Activated CD4-positive, alpha-beta T cell treated with anti-CD3 and anti-CD28 coated beads, Interleukin-2, amount 50 U/mL, for 1 hour (primary cell): ENCODE measurements at places on chromosomes 4 and X.
A peak's percentile ranks its signal among the peaks of the same experiment; 100 is the strongest.

DNA sequence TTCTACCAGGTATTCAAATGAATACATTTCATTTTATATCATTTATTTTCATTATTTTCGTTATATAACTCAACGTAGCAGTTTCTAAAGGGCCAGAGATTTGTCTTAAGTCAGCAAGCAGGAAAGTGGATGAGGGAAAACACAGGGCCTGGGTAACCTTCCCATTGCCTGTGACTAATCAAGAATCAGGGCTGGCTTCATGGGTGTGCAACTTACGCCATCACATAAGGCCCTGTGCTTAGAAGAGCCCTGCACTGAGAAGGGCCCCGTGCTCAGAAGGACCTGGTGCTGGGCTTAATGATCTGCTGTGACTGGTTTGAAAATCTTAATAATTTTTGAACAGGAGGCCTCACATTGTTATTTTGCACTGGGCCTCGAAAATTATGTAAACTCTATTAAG, 65.4 kb upstream of the FAM9C start:
- no peak for DNase-seq

DNA sequence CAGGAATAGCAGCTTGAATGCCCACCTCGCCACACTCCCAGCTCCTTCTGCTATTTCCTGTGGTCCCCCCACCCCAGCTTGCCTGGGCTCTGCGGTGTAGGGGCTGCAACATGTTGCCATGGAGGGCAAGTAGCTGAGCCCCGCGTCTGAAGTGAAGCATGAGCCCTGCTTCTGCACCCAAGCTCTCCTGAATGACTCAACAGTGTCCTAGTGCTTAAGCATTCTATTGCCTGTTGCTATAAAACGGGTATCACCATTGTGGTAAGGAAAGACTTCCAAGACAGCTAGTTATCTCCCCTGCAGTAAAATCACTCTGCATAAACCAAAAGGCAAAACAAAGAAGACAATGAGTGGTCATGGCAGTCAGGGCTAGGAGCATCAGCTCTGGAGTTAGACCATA, 31.4 kb upstream of the SPATA4 start:
- no peak for DNase-seq

- no peak for DNase-seq
Measured at GRCh38 chr4:34182306-34182705, 2062.0 kb downstream of the ARAP2 start.

DNA sequence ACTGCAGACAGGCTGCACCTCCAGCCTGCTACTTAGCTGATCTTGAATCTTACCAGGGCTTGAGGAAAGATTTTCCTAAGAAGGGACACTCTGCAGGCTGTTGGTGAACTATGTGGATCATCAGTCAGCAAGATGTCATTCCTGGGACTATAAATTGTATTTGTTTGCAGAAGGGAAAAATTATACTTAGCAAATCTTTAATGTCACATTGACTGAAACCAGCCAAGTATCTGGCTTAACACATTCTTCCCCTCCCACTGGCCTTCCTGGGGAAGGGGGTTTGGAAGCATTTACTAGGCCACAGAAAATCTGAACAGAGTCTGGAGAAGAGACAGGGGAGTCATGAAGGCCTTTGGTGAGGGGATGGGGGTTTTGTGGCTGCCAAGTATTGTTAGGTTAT, 156.7 kb upstream of the EOLA2 start:
- no peak for DNase-seq

DNA sequence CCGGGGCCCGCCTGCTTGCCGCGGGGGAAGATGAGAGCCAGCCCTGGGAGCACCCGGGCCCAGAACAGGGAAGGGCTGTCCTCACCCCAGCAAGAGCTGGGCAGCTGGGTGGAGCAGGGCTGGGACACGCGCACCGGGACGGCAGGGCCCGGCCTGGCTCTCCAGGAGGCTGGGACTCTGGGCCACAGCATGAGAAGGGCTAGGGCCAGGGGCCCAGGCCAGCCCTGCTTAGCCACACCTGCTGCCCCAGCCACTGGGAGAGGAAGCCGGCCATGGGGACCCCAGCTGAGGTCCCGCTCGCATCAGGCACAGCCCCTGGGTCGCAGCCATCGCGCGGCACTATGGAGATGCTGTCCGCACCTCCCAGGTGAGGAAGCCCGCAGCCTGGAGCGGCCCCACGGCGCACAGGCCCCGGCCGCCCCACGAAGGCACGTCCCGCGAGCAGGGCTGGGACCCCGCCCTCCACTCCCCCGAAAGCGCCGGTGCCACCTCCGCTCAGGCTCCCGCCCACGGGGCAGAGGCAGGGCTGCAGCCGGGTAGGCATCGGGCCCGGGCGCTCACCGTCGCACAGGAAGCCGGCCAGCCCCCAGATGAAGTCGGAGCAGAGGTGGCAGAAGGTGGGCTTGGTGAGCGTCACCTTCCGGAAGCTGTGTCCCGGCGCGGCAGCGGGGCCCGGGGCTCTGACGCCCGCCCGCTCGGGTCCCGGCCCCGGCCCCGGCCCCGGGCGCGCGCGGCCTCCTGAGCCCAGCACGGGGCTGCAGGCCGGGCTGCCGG, 531 bp downstream of the DGKQ start:
- peak; percentile 54 for DNase-seq

- no peak for DNase-seq
Measured at GRCh38 chrX:3216581-3217180, 129.8 kb downstream of the MXRA5 start.
